Chondrocyte (in vitro differentiated cells): ENCODE measurements at places on chromosomes 5 and 9. TPM values are rescaled to one million over a fixed set of nuclear protein-coding genes. Genes with fewer than 3 reads are reported as not detected.

Gene LMX1B
- total RNA-seq: 0.17 TPM in 1 of 3 replicates, not detected in the others

Gene IL4
- not detected in 3 replicates for total RNA-seq

Gene PTTG1
- total RNA-seq: 8.6 to 19.7 TPM (median 15.5 TPM) in 3 replicates

Gene SLC25A2
- 0.15 to 0.48 TPM (median 0.41 TPM) in 3 replicates for total RNA-seq

Gene DOCK2
- total RNA-seq: 2.0 to 11.8 TPM (median 3.1 TPM) in 3 replicates

Gene CARTPT
- not detected in 3 replicates for total RNA-seq

Gene PCDHB8
- total RNA-seq: 1.1 to 3.1 TPM (median 1.7 TPM) in 3 replicates

GRCh38 chr5:179403426-179404147 is 58.3 kb upstream of the ADAMTS2 start:
- peak; percentile 79 for DNase-seq

GRCh38 chr9:126611592-126612325 is 2.0 kb upstream of the LMX1B start:
- DNase-seq: peak; percentile 93

GRCh38 chr5:39373791-39374190 is 9.5 kb upstream of the C9 start:
- DNase-seq: no peak

DNA sequence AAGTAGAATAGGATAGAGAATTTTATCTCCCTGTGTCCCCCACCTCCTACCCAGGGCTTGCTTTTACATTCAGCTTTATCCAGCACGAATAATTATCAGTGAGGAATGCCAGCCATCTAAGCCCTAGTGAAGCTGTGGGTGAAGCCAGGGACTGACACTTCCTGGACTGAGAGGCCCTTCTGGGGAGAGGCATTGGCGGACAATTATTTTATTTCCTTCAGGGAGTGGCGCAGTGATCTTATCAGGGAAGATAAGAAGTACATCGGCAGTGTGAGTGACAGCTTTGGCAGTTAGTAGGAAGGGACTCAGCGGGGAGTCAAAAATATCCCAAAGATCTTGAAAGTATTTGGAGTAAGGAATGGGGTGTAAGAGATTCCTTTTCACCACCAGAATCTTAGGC is 34.9 kb upstream of the RPS23 start:
- DNase-seq: no peak

- no peak for DNase-seq
Measured at GRCh38 chr9:98101868-98102273, 17.2 kb downstream of the TRIM14 start.

GRCh38 chr9:90974016-90974415 is 172.4 kb downstream of the SYK start:
- no peak for DNase-seq

GRCh38 chr9:93061791-93062763 is 3.6 kb downstream of the SUSD3 start:
- DNase-seq: no peak

DNA sequence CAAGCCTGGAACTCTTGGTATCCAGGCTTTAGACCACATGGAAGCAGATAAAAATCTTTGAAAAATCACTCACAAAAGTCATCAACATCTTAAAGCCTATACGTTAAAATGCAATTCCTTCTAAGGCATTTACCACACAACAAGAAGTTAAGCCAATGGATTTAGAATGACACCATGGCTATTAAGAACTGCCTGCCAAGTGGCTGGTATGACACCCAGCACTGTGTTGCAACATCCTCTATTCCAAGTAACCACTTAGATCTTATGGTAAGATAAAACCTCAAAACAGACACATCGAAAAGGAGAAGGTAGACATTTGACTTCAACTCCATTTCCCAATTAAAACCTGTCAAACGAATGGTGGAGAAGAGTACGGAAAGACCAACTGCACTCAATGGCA is 344.2 kb upstream of the SLC30A5 start:
- no peak for DNase-seq

GRCh38 chr5:116488356-116489041 is 86.1 kb downstream of the SEMA6A start:
- no peak for DNase-seq
